ENCODE measurements at places on chromosomes 2 and 18.

DNA sequence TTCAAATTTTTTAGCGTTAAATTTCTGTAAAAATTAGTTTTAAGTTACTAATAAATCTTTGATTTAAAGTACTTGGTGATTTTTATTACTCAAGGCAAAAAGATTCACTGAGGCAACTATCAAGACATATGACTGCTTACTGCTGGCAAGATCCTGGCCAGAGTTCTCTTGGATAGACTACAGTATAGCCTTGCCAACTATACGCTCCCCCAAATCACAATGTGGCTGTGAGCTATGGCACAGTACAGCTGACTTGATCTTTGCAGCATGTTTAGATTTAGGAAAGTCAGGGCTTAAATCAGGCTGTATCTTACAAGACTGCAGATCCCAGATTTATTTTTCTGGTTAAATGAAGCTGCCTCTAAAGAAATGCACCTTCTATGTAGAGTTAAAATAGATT is 26.5 kb downstream of the MSTN start:
- no peaks in the 10 kb centered on the region for H3K4me1 ChIP-seq
- H3K27me3 ChIP-seq, result peaks cover 18% of the 10 kb centered on the region
- no peaks in the 10 kb centered on the region for H3K36me3 ChIP-seq
- H3K27ac ChIP-seq, result no peak overlapping the region
- no peak overlapping the region for H3K4me3 ChIP-seq
- DNase-seq, result no peak

DNA sequence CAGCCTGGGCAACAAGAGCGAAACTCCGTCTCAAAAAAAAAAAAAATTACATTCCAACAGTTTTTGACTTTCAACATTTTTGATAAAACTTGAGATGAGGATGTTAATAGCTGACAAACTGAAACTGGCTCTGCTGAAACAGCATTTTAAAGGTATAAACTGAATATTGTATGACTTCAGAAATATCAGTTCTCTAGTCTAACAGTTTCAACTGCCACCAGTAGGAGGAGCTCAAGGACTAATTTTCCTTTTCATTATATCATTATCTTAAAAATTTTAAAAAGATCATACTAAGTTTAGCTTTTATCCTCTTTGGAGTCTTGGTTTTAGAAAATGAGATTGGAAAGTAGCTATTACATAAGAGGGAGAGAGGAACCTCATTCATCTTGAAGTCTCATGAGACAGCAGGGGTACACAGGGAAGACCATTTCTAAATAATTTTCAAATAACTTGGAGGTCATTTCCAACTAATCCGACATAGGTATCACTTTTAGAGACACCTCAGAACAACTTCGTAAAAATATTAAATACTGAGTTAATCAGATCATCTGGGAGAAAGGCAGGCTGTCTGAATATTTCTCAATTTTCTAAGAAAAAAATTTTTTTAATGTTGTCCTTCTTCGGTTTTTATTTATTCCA is 37.6 kb upstream of the MCM6 start:
- no peak overlapping the region for H3K4me3 ChIP-seq
- H3K4me1 ChIP-seq, result peaks cover 11% of the 10 kb centered on the region
- DNase-seq, result no peak
- peaks cover 14% of the 10 kb centered on the region for H3K36me3 ChIP-seq
- no peaks in the 10 kb centered on the region for H3K27me3 ChIP-seq

DNA sequence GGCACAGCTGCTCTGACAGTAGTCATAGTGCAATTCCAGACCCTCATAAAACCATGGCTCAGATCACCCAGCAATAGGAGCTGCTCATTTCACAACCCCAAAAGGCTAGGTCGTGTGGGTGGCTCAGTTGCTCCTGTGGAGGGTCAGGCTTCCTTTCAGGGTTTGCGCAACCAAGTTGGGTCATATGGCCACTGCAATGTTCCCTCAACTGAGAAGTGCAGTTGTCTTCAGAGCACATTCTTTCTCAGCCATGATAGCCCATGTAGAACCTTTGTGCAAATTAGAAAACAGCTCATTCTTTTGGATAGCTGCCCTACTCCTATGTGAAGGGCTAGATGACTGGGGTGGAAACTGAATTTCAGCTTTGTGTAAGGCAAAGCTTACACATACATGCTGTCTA is 3.2 kb downstream of the SERPINB13 start:
- peaks cover 4% of the 10 kb centered on the region for H3K27me3 ChIP-seq
- H3K4me1 ChIP-seq, result no peaks in the 10 kb centered on the region
- no peaks in the 10 kb centered on the region for H3K36me3 ChIP-seq
- DNase-seq, result no peak
- no peak overlapping the region for H3K4me3 ChIP-seq
- no peak overlapping the region for H3K27ac ChIP-seq

DNA sequence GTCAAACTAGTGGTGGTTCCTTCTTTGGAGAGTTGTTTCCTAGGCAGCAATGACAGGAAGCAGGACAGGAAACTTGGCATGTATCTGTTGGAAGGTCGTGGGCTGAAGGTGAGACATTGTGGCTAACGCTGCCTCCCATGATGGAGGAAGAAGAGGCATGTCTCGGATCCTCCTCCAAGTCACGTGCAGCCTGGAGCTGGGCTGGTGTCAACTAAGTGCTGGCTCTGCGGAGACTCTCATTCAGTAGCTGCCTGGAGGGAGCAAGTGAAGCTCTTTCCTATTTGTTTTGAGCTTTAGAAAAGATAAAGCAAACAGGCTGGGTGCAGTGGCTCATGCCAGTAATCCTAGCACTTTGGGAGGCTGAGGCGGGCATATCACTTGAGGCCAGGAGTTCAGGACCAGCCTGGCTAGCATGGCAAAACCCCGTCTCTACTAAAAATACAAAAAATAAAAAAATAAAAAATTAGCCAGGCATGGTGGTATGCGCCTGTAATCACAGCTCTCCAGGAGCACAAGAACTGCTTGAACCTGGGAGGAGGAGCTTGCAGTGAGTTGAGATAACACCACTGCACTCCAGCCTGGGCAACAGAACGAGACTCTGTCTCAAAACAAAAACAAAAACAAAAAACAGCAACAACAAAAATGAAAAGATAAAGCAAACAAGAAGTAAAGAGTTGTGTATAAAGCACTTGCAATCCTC is 28.2 kb upstream of the INO80C start:
- peaks cover 2% of the 10 kb centered on the region for H3K36me3 ChIP-seq
- H3K27ac ChIP-seq, result no peak overlapping the region
- peaks cover 3% of the 10 kb centered on the region for H3K4me1 ChIP-seq
- peaks cover 27% of the 10 kb centered on the region for H3K27me3 ChIP-seq
- no peak overlapping the region for H3K4me3 ChIP-seq

DNA sequence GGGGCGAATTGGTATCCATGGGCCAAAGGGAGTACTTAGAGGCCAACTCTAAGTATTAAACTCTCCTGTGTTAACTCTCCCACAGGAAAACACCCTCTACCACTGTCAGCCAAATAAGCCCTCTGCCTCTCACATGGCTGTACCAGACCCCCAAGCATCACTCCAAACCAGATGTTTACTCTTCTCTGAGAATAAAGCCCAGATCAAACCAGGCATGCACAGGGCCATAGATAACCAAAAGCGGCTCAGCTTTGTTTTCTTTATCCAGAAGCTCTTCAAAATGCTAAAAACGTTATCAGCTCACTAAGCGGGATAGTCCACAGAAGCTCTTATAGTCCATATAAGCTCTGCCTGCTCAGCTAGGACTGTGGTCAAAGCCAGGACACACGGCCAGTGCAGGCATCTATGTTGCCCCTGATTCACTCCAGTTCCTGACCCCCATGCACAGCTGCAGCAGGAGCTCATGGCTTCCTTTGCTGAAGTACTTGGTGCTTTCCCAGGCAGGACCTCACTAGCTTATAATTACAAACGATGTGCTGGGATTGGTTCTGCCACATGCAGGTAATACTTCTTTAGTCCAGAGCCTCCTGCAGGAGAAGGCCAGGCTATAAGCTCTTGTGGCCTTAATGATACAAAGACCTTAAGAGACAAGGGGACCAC is 21.0 kb upstream of the SEMA4C start:
- no peak overlapping the region for H3K4me3 ChIP-seq
- H3K36me3 ChIP-seq, result no peaks in the 10 kb centered on the region
- peaks cover 11% of the 10 kb centered on the region for H3K4me1 ChIP-seq
- H3K27ac ChIP-seq, result peak overlapping the region; percentile 74
- no peaks in the 10 kb centered on the region for H3K27me3 ChIP-seq
- DNase-seq, result no peak

DNA sequence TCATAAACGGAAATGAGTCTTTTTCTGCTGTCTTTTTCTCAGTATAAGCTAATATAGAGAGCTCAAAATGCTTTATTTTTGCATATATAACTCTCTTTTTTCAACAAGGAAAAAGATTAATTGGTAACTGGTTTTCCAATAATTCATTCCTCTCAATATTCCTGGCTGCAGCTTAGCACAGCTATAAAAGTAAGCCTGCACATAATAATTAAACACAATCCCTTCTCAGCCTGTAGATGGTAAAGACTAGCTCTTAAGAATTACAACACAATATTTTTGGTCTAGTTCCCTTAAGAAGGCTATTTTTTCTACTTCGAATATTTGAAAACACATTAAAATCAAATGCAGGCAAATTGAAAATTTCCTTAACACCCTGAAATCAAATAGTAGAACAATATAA is 258.0 kb downstream of the DOK6 start:
- H3K4me1 ChIP-seq, result no peaks in the 10 kb centered on the region
- H3K27ac ChIP-seq, result no peak overlapping the region
- H3K27me3 ChIP-seq, result peaks cover 8% of the 10 kb centered on the region
- no peak for DNase-seq

DNA sequence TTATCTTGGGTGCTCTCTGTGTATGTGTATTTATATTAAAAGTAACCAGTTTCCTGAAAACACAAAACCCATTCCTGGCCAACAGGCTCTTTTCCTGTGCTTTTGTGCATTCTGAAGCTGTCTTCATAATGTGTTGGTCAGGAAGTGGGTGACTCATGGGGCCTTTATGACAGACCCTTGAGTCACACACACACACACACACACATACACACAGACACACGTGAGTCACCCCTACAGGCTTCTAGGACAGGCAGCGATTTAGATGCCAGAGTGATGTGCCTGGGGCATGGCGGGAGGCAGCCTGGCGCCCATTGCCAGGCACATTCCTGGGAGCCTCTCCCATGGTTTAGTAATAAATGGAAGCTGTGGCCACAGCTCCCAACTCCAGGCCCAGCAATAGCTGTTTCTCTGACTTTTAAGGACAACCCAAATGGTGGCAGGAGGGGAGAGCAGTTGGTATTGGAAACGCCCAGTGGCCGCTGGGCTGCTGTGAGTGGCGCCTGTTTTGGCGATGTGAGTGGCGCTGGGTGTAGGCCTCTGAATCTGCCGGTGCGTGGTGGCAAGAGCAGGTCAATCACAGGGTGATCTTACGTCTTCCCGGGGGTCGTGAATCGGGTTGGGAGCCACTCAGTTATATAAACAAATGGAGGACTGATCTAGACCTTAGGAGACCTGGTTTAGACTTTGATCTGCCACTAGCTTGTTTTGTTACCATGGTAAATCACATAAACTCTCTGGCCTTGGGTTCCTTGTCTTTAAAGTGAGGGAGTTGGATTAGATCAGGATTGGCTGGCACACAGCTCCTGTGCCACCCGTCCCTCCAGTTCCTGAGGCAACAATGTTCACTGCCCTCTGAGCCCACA is 150.7 kb upstream of the DLX2 start:
- peak; percentile 38 for DNase-seq
- peaks cover 31% of the 10 kb centered on the region for H3K4me1 ChIP-seq
- peak overlapping the region; percentile 74 for H3K27ac ChIP-seq
- peaks cover 8% of the 10 kb centered on the region for H3K27me3 ChIP-seq
- H3K4me3 ChIP-seq, result peak overlapping the region; percentile 64
- H3K36me3 ChIP-seq, result peaks cover 2% of the 10 kb centered on the region

DNA sequence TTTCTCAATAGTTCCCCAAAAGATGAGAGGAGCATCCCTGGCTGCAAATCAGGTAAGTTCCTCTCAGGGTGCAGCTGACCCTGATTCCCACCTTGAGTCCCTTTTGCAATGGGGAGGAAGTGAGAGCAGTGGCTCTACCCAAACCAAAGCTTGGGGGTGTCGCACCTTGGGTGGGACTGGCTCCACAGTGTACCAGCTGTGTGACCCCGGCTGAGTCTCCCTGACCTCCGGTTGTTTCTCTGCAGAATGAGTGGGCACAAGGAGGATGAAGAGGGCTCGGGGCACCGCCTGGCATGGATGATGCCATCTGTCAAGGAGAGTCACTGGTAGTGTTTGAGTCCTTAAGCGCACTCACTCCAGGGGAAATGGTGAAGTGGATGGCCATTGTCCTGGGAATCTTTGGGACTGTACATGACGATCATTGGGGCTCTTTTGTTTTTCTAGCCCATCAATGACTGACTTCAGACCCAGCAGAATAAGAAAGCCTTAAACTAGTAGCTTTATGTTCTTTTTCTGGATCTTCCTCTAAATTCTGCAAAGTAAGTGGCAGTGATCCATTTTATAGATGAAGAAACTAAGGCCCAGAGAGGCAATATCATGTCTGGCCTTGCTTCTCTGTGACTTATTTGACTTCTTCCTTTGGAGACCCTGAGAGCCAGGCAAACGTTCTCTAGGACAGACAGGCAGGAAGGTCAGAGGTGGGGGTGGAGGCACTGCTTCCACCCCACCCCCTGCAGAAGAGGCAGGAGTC is 106.3 kb upstream of the ST3GAL5 start:
- peaks cover 64% of the 10 kb centered on the region for H3K4me1 ChIP-seq
- H3K36me3 ChIP-seq, result peaks cover 2% of the 10 kb centered on the region
- DNase-seq, result no peak
- H3K4me3 ChIP-seq, result peak overlapping the region; percentile 57

DNA sequence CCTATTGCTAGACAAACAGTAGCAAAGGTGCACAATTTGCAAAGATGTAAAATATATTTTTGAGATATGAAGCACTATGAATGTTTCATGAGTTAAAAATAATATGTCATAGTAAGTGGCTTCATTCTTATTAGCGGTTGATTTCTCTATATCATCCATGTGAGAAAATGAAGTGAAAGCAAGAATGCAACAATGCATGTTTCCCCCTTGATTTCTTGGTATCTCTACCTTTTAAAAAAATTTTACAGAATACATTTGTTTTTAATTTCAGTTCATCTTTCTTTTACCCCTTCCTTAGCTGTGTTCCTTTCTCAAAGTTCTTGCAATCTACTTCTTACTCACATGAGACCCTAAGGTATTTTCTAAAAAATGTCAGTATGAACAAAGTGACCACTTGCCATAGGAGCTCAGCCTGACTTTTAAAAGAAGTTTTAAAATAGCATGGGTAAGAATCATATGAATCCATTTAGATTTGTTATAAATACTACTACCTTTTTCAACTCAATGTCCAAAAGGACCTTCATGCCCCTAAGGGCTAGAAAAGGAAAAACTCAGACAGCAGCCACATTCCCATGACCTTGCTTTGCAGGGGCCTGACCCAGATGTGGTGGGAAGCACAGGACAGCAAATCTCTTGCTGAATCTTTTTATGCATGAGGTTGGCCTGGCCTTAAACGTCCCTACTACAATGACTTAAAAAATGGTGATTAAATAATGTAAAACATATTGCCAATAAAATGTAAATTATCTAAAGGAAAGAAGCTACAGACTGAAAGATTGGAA is 14.8 kb upstream of the SLC38A11 start:
- H3K4me1 ChIP-seq, result no peaks in the 10 kb centered on the region
- H3K27me3 ChIP-seq, result peaks cover 5% of the 10 kb centered on the region
- H3K36me3 ChIP-seq, result no peaks in the 10 kb centered on the region
- H3K27ac ChIP-seq, result no peak overlapping the region
- no peak overlapping the region for H3K4me3 ChIP-seq
- DNase-seq, result no peak

Measured in activated naive CD8-positive, alpha-beta T cell treated with anti-CD3 and anti-CD28 coated beads, Interleukin-2, amount 10 ng/mL, durations not matched to agents 7 days and 5 days (primary cell).